ENCODE measurements at places on chromosomes 11 and 22.

DNA sequence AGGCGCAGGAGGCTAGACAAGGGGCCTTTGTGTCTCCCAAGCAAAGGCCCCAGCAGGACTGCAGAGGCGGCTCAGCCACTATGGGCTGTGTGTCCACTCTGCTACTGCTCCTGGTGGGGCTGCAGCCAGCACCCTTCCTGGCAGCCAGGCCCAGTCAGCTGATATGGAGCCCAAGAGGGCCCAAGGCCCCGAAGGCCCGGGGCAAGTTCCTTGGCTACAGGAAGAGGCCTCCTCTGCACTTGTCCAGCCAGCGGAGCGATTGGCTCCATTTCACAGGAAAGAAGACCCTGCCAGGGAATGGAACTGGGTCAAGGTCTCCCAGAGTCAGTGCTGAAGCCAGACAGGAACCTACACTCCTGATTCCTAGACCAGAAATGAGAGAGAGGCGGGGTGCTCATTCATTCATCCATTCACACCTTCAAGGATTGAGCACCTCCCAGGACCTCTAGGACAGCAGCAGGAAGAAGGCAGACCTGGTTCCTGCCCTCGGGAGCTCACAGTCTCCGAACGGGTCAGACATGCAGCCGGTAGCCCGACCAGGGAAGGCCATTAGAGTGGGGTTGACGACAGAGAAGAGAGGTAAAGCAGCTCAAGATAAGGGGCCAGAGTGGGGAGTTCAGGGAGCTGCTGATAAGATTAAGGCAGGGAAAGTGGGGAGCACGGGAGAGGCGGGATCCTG lies 811 bp upstream of the P2RY2 start:
- no peak for DNase-seq

GRCh38 chr11:124153821-124154220 lies 29.3 kb upstream of the OR10D3 start:
- peak; percentile 85 for DNase-seq

DNA sequence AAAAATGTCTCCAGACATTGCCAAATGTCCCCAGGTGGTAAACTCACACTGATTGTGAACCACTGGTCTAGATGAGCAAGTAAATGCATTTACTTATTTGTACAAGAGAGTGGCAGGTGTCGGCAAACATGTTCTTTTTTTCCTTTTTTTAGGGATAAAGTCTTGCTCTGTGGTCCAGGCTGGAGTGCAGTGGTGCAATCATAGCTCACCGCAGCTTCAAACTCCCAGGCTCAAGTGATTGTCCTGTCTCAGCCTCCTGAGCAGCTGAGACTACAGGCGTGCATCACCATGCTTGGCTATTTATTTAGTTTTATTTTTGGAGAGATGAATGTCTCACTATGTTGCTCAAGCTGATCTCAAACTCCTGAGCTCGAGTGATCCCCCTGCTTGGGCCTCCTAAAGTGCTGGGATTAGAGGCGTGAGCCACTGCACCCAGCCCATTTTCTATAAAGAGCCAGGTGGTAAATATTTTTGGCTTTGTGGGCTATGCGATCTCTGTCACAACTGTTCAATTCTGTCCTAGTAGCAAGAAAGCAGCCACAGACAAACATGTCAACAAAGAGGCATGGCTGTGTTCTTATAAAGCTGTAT lies 1.4 kb downstream of the VPREB1 start:
- DNase-seq: no peak

DNA sequence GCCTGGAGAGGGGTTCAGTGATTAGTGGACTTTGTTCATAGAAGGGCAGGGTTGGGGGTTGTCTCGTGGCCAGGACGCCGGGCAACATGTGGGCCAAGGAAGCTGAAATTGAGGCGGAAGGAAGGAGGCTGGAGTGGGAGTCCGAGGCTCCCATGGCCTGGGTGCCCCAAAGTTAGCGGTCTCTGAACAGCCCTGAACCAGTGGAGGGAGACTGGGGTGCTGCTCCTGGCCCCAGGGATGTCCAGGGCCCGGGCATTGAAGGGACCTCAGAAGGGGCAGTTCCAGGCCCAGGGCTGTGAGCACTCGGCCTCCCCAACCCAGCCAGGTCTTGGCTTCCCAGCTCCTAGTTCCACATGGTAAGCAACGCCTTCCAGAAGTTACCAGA lies 59.2 kb upstream of the PRODH start:
- no peak for DNase-seq

GRCh38 chr22:20305894-20306645 lies 13.8 kb downstream of the DGCR6L start:
- DNase-seq: no peak

- peak; percentile 50 for DNase-seq
Measured at GRCh38 chr11:3169255-3170043, 4.3 kb upstream of the OSBPL5 start.

- no peak for DNase-seq
Measured at GRCh38 chr11:106904826-106905225, 113.5 kb downstream of the GUCY1A2 start.

DNA sequence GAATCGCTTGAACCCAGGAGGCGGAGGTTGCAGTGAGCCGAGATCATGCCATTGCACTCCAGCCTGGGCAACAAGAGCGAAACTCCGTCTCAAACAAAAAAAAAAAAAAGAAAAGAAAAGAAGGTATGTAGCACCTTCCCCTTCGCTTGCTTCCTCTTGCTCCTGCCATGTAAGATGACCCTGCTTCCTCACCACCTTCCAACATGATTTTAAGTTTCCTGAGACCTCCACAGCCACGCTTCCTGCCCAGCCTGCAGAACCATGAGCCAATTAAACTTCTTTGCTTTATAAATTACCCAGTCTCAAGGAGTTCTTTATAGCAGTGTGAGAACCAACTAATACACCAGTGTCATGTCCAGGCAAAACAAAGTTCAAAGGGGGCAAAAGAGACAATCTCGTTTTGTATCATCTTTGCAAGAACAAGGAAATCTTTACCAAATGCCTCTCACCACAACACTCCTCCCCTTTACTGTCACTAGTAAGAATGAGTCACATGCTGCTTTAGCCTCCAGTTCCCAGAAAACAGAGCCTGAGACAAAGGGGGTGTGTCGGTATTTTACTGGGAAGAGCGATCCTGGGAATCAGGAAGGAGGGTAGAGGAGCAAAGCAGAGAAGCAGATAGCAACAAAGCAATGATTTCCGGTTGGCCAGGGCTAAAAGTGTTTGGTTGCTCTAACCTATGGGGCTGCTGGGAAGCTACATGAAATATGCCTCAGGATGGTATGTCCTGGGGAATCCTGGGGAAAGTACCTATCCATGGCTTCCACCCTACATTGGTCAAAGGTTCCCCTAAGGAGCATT lies 10.5 kb upstream of the MCHR1 start:
- DNase-seq: no peak

GRCh38 chr11:14411818-14412217 lies 52.8 kb upstream of the RRAS2 start:
- no peak for DNase-seq

- no peak for DNase-seq
Measured at GRCh38 chr22:47093720-47094119, 331.3 kb downstream of the TBC1D22A start.

DNA sequence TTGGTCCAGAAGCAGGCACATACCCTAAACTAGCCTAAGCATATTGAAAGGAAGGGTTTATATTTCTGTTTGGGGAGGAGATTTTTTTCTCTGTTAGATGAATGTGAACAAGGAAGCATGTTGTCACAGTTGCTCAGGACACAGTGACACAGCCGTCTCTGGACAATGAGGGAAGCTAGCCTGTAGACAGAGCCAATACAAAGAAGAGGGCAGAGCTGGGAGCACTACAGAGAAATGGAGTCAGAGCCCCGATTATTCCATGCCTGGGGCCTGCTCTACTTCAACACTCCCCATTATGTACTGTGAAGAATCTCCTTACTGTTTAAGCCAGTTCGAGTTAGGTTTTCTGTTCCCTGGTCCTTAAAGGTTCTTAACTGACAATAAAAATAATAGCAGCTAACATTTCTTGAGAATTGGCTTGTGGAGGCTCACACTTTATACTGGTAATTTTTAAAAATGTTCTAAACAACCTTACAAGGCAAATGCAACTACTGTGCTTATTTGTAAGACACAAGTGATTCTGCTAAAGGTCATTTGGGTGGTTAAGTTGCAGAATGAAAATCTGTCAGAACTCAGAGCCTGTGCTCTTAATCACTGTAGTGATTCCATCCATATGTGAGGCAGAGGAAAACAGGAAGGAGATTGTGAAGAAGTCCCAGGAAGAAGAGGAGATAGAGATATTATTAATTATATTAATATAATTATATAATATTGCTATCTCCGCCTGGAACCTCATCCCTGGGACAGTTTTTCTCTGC lies 58.8 kb upstream of the RRAS2 start:
- no peak for DNase-seq

DNA sequence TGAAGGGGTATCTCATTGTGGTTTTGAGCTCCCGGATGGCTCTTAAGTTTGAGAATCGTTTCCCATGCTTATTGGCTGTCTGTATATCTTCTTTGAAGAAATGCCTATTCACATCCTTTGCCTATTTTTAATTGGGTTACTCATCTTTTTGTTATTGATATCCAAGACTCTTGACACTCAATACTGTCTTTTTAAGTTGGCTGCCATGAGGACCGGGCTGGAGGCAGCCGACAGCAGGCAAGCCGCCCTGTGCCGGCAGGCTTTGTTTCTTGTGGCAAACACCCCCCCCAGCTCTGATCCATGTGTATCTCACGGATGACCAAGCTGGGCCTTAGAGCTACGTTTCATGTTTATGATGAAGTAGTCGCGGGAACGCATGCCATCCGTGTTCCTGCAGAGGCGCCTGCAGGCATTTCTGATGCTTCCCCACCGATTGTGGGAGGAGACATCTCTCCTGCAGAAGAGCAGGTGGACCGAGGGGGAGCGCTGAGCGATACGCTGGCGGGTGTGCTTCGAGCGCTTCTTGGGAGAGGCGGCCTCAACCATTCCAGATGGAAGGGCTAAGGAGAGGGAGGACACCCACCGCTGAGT lies 95.8 kb downstream of the TBC1D22A start:
- no peak for DNase-seq

- DNase-seq: peak; percentile 73
Measured at GRCh38 chr11:62497132-62497801, 49.3 kb downstream of the AHNAK start.

- DNase-seq: peak; percentile 54
Measured at GRCh38 chr11:12122083-12122482, 11.7 kb downstream of the MICAL2 start.

GRCh38 chr22:38455530-38456271 lies 702 bp upstream of the KCNJ4 start:
- DNase-seq: peak; percentile 67

- no peak for DNase-seq
Measured at GRCh38 chr11:77153276-77154185, 25.5 kb downstream of the MYO7A start.

- no peak for DNase-seq
Measured at GRCh38 chr11:19220903-19221724, 19.3 kb upstream of the CSRP3 start.

DNA sequence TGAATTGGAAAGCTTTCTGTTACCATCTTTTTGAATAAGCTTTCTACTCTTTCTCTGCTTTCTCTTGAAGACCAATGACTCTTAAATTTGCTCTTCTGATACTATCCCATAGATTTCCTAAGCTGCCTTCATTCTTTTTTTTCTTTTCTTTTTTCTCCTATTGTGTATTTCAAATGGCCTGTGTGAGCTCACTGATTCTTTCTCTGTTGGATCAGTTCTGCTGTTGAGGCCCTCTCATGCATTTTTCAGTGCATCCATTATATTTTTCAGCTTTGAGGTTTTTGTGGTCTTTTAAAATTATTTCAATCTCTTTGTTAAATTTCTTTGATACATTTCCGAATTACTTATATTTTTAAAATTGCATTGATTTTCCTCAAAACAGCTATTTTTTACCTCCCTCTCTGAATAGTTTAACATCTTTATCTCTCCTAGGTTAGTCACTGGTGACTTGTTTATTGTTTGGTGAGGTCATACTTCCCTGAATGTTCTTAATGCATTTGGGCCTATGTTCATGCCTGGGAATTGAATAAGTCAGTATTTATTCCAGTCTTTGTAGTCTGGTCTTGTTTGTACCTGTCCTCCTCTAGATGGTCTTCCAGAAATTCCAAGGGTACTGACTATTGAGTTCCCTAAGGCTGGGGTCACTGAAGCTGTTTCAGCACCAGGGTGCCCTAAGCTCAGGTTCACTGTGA lies 110.6 kb upstream of the SERPIND1 start:
- no peak for DNase-seq

- DNase-seq: peak; percentile 31
Measured at GRCh38 chr11:119189393-119189792, 4.1 kb downstream of the NHERF4 start.

- DNase-seq: no peak
Measured at GRCh38 chr22:22982616-22983015, 87.7 kb upstream of the GNAZ start.

DNA sequence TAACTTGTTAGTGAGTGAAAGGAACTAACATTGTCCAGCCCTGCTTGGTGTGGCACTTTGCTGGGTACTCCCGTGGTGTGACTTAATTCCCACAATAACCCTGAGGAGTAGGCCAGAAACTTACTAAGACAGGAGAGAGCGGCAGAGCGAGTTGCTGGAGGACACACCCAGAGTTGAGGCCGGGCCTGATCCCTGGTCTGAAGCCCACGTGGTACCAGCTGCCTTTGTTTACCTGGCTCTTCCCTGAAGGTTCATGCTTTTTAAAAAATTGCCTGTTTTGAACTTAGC lies 594 bp downstream of the MPST start:
- DNase-seq: peak; percentile 38

GRCh38 chr11:134509381-134510232 lies 97.6 kb upstream of the B3GAT1 start:
- DNase-seq: no peak

GRCh38 chr11:121367844-121368225 lies 75.3 kb downstream of the SC5D start:
- DNase-seq: no peak

DNA sequence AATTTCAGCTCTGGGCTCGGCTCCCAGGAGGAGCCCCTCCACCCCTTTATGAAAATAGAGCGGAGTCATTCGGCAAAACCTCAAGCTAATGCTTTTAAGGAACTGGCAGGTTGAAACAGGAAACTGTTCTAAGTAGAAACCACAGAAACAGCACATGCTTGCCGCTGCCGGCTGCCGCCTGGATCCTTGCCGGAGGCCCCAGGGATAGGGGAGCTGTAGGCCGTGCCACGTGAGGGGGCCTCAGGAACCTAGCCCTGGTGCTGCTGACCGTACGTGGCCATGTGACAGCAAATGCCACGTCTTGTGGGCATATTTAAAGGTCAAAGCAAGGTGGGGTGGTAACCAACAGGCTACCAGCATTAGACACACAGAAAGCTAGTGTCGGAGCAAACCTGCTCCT lies 77.9 kb upstream of the TIMP3 start:
- DNase-seq: no peak

DNA sequence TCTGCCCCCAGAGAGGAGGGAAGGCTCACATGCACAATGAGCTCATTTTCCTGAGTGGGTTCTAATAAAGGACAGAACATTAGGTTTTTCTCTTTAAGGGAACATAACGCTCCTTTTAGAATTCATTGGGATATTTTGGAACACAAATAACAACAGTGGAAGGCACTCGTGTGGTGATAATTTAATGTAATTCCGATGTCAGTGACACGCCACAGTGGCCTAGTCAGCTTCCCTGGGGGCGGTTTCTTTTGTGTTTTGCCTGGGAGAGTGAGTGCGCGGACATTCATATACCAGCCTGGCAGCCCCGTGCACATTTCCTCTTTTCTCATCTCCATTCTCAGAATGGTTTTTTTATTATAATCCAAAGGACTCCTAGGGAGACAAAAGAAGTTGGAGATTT lies 41.1 kb downstream of the SEZ6L start:
- DNase-seq: no peak

- no peak for DNase-seq
Measured at GRCh38 chr11:36212564-36213392, 76.4 kb downstream of the COMMD9 start.

- peak; percentile 96 for DNase-seq
Measured at GRCh38 chr11:134224710-134225664, 516 bp downstream of the VPS26B start.

- DNase-seq: no peak
Measured at GRCh38 chr11:83063073-83063754, 8.5 kb downstream of the RAB30 start.
